ENCODE measurements at places on chromosomes 6 and 20.

GRCh38 chr6:155412335-155412734 is 43.3 kb downstream of the NOX3 start:
- DNase-seq: no peak

DNA sequence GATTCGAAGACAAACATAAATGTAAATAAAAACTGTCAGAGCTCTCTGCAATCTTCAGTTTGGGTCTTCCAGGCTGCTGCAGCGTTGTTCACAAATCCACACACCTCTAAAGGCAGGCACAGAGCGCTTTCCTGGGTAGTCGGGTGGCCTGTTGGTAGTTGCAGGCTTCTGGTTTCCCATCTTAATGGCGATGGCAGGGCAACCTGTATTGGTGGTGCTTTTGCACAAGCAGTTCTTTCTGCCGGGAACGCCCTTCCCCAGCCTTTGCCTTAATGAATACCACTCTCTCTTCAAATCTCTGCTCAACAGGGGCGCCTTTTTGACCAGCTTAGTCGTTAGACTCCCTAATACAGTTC is 723 bp upstream of the IFT52 start:
- no peak for DNase-seq

DNA sequence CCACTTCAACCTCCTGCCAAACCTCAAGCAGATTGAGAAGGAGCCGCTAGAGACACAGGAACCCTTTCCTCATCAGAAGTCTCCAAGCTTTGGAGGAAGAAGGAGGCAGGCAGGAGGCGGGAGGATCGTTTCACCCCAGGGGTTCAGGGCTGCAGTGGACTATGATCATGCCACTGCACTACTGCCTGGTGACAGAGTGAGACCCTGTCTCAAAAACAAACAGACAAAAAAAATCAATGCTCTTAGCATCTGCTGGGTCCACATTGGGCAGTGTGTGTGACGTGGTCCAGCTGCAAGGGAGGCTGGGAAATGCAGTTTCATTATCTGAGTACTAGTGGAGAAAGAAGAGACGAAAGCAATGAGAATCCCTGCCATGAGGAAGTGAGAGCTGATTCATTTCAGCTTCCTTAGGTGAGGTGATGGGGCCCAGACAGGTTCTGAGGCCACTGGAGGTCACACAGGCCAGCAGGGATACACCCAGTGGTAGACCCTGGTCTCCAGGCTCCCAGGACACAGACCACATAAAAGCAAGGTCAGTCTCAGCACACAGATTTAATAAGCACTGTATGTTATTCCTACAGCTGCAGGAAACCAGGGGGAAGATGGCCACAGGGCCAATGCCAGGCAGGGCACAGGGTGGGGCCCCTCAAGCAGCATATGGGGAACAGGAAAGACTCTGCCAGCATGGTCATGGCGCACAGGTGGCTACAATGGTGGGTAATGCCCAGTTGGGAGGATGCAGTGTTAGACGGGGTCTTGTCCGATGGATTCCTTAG is 4.3 kb downstream of the GFRA4 start:
- DNase-seq: no peak

GRCh38 chr6:16301511-16301910 is 63.1 kb downstream of the GMPR start:
- DNase-seq: no peak

- DNase-seq: no peak
These were observed 291.1 kb downstream of the DOK5 start for GRCh38 chr20:54766483-54766882.

GRCh38 chr6:116254297-116255056 is 602 bp upstream of the TSPYL4 start:
- DNase-seq: no peak

DNA sequence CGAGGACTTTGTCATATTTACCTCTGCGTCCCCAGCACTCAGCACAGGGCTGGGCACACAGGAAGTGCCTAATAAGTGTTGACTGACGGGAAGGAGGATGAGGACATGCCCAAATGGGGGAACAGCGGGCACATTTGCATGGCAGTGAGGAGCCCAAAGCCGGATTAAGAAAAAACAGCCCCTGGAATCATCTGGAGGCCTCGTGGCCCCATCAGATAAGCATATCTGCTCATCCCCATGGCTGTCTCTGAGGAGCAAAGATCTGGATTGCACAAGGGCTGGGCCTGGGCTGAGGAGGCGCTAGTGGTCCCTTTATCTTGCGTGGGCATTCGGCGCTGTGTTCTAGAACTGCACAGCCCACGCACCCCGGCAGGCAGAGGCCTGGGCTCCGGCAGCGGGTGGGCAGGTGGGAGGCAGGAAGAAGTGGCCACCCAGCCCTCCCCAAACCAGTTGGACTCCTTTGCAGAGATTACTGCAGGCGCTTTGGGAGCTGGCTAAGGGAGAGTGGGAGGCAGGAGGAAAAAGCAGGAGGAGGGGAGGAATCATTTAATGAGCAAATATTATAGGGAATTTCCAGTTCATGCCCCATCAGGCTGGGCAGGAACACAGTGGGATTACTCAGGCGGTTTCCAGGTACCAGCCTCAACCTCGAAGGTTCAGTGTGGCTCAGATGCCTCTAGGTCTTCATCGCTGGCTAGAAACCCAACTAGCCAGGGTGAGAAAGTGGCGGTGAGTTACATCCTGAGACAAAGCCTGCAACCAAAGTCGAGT is 108.1 kb downstream of the CEBPB start:
- DNase-seq: no peak

DNA sequence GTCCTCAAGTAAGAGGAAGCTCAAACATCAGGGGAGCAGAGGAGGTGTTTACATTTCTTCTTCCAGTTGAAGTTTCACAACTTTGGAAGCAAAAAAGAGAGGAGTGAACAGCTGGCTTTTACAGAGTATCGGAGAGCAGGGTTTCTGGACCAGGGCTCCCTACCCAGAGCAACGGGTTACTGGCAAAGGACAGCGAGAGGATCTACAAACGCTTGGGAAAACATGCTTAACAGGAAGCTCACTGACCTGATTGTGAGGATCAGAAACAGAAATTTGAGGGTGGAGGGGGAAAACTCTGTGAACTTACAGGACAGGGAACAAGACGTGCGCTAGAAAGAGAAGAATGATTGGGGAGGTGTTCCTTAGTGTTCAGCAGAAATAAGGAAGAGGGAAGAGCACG is 85.7 kb upstream of the TAB2 start:
- no peak for DNase-seq

- DNase-seq: no peak
These were observed 13.1 kb downstream of the TLDC2 start for GRCh38 chr20:36888880-36889516.

DNA sequence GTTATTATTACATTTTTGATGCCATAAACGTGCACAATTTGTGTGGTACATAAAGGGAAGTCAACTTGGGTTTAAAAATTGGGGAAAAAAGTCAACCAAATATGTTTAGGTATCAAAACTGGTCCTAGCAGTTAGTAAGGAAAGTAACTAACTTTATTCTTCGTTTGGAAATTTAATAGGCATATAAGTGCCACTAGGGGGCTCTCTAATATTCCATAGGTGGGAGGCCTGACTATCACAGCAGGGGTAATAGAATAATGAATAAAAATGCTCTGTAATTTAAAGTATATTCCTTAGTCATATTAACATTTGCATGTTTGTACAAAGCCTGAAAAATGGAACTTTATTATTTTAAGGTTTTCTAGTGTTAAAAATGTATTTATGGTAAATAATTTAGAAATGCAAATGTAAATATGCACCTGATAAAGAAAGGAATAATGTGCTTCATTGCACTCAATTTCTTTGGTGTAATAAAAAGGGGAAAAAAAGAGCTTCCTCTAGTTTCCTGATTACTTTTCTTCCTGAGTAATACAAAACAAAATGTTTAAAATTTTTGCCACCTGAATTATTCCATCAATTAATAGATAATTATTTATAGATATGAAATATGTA is 125.7 kb upstream of the HDAC2 start:
- DNase-seq: peak; percentile 31

DNA sequence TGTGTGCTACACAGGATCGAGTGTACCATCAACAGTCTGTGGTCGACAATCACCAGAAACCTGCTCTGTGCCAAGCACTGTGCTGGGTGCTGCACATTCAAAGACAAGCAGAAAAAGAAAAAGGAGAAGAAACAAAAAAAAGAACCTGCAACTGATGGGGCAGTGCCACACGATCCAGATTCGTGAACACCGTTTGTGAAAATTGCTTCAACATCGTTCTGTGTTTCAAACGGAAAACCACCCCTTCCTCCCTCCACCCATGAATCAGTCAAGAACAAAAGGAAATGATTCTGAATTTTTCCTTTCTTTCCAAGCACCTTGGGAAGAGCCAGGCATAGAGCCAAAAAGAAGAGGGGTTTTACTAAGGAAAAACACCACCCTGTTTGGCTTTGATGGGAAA is 129.2 kb upstream of the ARID1B start:
- no peak for DNase-seq

GRCh38 chr20:63293871-63294535 is 1.0 kb downstream of the COL20A1 start:
- no peak for DNase-seq

DNA sequence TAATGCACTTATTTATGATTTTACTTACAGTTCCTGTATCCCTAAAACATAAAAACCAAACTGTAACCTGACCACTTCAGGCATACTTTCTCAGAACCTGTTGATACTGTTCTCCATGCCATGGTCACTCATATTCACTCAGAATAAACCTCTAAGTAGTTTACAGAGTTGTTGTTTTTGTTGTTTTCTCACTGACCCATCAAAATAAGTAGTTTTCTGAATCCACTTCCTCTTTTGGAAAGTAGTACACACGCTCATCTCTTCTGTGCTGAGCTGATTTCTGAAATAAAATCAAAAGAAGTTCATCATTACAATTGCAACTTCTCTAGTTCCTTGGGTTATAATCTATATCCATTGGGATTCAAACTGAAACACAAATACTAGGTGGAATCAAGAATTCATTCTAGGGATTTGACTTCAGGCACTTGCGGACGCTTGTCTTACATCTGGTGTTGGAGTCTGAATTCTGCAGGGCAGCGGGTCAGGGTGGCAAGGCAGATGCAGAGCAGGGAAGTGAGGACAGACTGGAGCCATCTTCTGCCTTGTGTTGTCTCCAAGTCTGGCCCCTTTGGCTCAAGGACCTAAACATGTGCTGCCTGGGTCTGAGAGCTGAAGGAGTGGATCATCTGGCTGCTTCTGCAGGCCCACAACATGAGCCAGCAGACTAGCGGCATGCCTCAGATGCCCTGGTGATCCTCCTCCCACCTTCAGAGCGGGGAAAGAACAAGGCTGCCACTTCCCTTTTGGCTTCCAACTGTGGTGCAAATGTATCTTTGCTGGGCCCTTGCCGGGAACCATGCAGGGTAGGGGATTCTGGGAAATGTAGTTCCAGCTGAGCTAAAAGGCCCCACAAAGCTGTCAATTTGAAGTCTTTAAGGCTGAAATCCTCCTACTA is 167.9 kb upstream of the MYLIP start:
- no peak for DNase-seq

DNA sequence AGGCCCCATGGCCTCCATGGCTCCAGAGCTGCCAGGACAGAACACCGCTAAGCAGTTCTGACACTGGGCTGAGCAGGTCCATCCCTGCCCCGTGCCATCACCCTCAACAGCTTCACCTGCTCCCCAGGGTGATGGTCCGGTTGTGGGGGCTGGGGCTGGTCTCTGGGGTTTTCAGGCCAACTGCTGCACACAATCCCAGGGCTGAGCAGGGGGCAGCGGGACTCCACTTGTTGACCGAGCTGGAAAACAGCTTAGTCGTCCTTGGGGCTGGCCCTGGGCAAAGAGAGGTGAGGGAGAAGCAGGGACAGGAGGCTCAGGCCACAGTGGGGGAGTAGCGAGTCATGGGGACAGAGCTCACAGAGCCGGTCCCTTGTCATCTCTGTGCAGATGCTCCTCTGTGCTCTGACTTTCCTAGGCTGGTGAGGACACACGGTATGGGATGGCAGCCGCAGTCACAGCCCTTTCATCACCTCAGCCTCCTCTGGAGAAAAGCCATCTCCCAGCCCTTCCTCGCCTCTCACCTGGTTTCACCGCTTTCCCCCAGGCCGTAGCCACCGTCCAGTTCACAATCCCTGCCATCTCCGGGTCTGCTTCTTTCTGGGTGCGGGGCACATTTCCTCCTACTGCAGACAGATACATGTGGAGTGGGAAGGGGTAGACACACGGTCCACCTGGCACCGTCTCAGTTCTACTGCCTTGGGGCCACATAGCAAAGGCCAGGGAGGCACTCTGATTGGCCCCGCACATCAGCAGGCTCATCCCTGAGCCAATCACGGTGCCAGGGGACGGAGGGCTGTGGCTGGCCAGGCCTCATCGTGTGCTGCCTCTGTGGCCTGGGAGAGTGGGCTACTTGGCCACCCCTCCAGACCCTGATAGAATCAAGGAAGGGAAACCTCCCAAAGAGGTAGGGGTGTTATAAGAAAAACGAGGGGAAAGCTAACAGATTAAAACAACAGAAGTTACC is 19.1 kb downstream of the MDFI start:
- no peak for DNase-seq

DNA sequence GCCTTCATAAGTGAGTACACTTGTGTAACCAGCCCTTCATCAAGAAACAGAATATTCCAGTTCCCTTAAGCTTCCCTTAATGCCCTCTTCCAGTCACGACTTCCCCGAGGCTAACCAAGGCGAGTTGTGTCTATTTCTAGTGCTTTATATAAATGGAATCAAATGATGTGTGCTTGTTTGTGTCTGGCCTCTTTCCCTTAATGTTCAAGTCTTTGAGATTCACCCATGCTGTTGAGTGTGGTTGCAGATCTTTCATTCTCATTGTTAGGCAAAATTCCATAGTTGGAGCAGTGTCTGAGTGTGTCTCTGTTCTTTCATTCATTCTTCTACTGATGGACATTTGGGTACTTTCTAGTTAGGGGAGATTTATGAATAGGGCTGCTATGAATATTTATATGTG is 135.0 kb downstream of the CEBPB start:
- no peak for DNase-seq

DNA sequence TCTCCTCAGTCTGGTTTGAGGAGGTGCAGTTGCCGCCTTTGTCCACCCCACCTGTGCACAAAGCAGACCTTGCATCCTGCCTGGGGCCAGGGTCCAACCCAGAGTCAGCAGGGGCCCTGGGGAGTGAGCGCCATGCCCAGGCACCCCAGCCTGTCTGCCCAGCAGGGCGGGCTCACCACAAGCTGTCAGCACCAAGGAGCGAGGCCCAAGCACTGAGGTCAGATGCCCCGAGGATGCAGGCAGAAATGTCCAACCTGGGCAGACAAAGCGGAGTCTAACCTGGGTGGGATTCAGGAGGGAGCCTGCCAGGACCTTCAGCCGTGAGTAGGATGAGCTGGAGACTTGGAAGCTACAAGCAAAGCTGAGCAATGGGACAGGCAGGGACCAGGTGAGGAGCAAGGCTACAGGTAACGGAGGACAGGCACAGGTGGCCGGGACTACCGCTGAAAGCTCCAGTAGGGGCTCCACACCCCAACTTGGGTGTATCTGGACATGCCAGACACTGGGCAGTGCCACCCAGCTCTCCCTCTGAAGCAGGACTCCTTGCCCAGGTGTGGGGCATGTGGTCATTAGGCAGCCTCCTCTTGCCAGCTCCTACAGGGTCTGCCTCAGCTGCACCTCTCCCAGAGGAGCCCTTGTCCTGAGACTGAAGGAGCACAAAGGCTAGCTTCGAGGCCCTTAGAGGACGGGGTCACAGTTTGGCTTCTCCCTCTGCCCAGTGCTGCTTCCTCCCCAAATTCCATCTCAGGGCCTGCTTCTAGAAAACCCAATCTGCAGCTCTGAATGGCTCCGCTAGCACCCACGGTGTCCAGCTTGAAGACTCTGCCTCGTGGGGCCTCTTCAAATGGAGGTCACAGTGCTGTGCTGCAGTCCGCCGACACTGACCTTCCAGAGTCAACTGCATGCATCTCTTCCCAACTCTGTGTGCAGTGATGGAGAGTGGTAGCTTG is 210.6 kb upstream of the CDYL start:
- DNase-seq: no peak

GRCh38 chr6:157653521-157653920 is 169.5 kb upstream of the SNX9 start:
- no peak for DNase-seq

- peak; percentile 65 for DNase-seq
These were observed 11.4 kb upstream of the TXLNB start for GRCh38 chr6:139303185-139303584.
